ENCODE measurements at places on chromosomes 6 and 20. TPM values are rescaled to one million over a fixed set of nuclear protein-coding genes. Genes with fewer than 3 reads are reported as not detected.

The NKAIN4 gene
- total RNA-seq = not detected

GRCh38 chr20:36670665-36671357 lies 24.8 kb upstream of the SLA2 start:
- H3K27ac ChIP-seq = no peak overlapping the region
- H3K36me3 ChIP-seq = peaks cover 12% of the 10 kb centered on the region
- no peak overlapping the region for H3K4me3 ChIP-seq
- no peak for DNase-seq
- no peaks in the 10 kb centered on the region for H3K4me1 ChIP-seq

The FLOT1 gene
- total RNA-seq = 314 TPM

- H3K4me3 ChIP-seq = no peak overlapping the region
- H3K4me1 ChIP-seq = no peaks in the 10 kb centered on the region
- no peak for DNase-seq
- no peaks in the 10 kb centered on the region for H3K27me3 ChIP-seq
- H3K27ac ChIP-seq = no peak overlapping the region
Observed at GRCh38 chr6:25590986-25591385, 61.0 kb upstream of the SCGN start.

GRCh38 chr6:12371641-12372146 lies 81.5 kb downstream of the EDN1 start:
- no peaks in the 10 kb centered on the region for H3K4me1 ChIP-seq
- H3K4me3 ChIP-seq = no peak overlapping the region
- H3K27me3 ChIP-seq = peaks cover 4% of the 10 kb centered on the region

The ALDH8A1 gene
- total RNA-seq = 0.47 TPM

- no peaks in the 10 kb centered on the region for H3K36me3 ChIP-seq
- peaks cover 27% of the 10 kb centered on the region for H3K27me3 ChIP-seq
- DNase-seq = no peak
- H3K4me1 ChIP-seq = no peaks in the 10 kb centered on the region
- no peak overlapping the region for H3K27ac ChIP-seq
Observed at GRCh38 chr20:33145521-33145920, 22.4 kb upstream of the BPIFA2 start.

GRCh38 chr20:62642666-62643520 lies 590 bp downstream of the SLCO4A1 start:
- DNase-seq = peak; percentile 75
- H3K4me1 ChIP-seq = peaks cover 53% of the 10 kb centered on the region
- H3K27ac ChIP-seq = peak overlapping the region; percentile 68
- H3K27me3 ChIP-seq = peaks cover 5% of the 10 kb centered on the region
- peaks cover 38% of the 10 kb centered on the region for H3K36me3 ChIP-seq

The TRIM40 gene
- total RNA-seq = not detected

The ADGRF5 gene
- not detected for total RNA-seq

DNA sequence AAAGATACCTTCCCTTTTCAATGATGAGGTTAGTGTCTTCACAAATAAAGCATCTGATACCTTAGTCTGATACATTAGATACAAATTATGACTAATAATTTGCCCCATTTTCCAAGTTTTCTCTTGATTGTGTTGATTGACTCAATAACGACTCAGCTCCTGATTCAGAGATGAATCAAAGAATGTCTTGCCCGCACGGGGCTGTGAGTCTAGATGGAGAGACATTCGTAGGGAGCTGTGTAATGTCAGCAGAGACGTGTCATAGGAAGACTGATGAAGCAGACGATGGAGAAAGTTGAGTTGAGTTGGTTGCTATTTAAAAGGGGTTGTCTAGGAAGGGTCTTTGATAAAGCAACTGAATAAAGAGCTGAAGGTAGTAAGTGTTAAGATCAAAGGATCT lies 78.2 kb downstream of the TSHZ2 start:
- H3K36me3 ChIP-seq = no peaks in the 10 kb centered on the region
- no peak overlapping the region for H3K4me3 ChIP-seq
- no peaks in the 10 kb centered on the region for H3K4me1 ChIP-seq
- no peak overlapping the region for H3K27ac ChIP-seq
- peaks cover 2% of the 10 kb centered on the region for H3K27me3 ChIP-seq
- no peak for DNase-seq

DNA sequence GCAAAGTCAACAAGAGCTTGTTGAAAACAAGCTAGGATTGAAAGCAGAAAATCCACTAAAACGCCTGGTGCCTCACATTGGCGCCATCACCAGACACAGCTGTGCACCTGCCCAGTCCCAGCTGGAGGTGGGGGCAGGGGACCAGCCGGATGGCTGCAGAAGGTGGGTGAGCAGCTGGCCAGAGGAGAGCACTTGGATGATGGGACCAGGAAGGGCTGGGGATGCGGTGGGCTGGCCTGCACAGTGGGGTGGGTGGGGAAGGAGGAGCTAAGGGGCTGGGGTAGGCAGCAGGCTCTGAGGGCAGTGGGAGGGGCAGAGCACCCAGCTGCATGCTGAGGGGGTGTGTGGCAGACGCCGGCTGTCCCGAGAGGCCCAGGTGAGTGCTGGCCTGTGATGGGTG lies 7.1 kb downstream of the CABLES2 start:
- no peak overlapping the region for H3K27ac ChIP-seq
- peaks cover 4% of the 10 kb centered on the region for H3K4me1 ChIP-seq
- H3K36me3 ChIP-seq = peaks cover 8% of the 10 kb centered on the region
- H3K4me3 ChIP-seq = no peak overlapping the region

GRCh38 chr6:55964136-55964535 lies 88.7 kb upstream of the BMP5 start:
- no peaks in the 10 kb centered on the region for H3K36me3 ChIP-seq
- no peaks in the 10 kb centered on the region for H3K27me3 ChIP-seq
- H3K4me3 ChIP-seq = no peak overlapping the region
- H3K27ac ChIP-seq = no peak overlapping the region
- H3K4me1 ChIP-seq = no peaks in the 10 kb centered on the region
- no peak for DNase-seq

The HMGCLL1 gene
- not detected for total RNA-seq

All from activated CD8-positive, alpha-beta T cell treated with anti-CD3 and anti-CD28 coated beads, Interleukin-2, amount 10 ng/mL, durations not matched to agents 7 days and 5 days (primary cell).